Retinal pigment epithelial cell (primary cell): ENCODE measurements at places on chromosomes 6 and 20.

GRCh38 chr6:103798166-103798565 is 1061.6 kb downstream of the HACE1 start:
- DNase-seq: no peak

DNA sequence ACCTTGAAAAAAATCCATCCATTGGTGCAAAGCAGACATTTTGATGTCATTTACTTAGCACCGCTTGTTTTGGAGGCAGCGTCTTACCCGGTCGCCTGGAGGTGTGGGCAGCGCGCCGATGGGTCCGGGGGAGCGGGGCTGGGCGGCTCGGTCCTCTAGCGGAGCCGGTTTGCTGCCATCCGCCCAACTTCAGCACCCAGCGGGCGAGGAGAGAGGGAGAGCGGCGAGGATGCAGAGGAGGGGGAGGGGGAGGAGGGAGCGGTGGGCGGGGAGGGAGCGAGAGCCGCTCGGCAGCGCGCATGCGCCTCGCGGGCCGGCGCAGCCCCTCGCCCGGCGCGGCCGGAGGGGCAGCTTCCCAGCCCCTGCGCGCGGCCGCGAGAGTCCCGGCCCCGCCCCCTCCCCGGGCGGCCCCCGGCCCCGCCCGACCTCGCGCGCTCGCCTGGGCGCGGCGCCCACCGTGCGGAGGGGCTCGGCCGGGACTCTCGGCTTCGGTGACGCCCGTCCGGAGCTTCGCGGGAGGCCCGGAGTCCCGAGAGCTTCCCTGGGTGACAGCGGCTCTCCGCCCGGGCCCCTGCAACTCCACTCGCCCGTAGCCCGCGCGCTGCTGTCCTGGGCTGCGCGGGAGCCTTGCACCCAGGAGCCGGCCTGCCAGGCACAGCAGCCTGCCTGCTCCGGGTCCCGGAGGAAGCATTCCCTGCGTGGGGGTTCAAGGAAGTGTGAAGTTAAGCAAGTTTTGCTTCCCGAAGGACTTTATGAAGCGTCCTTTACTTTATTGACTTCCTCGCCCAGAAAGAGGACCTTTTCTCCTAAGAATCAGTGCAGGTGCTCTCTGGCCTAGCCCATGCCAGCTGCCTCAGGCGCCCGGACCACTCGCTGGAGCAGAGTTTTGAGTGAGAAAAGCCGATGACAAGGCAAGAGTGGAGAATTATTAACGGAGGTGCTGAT is at the start of gene RGS17:
Gene RGS17, minus strand, starts transcription at position 246 of the 945 bp plus-strand sequence. CDS start 87,264 bp downstream, outside the sequence.
- no peak for DNase-seq

GRCh38 chr6:109372130-109372529 is 10.1 kb downstream of the CD164 start:
- peak; percentile 75 for DNase-seq

DNA sequence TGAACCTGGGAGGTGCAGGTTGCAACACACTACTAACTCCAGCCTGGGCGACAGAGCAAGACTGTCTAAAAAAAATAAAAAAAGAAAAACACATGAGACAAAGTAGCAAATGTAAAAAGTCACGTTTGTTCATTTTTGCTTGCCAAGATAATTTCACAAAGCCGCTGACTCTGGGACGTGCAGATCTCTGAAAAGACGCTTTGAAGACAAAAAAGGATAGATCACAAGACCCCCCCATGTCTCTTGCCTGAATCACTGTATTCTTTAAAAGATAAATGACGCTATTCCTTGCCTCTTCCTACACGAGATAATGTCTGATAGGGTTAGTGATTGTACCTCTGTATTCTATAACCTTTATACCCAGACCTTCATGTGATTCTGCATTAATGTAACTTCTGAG is 23.3 kb upstream of the STXBP5 start:
- no peak for DNase-seq

DNA sequence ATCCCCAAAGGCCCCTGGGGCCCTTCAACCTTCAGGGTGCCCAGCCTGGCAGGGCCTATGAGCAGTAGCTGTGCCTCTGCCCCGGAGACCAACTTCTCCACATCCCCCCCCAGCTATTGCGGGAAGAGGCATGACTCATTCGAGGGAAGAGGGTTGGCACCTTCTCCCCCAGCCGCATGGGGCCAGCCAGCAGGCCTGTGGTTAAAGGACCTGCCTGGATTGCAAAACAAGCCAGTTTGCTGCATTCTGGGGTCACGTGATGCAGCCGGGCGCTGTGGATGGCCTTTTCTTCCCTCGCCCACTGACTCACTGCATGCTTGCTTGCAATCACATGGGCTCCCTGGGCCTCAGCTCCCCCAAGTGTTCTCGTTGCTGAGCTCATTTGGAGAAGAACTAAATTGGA is 182.5 kb downstream of the MAFB start:
- DNase-seq: peak; percentile 86

DNA sequence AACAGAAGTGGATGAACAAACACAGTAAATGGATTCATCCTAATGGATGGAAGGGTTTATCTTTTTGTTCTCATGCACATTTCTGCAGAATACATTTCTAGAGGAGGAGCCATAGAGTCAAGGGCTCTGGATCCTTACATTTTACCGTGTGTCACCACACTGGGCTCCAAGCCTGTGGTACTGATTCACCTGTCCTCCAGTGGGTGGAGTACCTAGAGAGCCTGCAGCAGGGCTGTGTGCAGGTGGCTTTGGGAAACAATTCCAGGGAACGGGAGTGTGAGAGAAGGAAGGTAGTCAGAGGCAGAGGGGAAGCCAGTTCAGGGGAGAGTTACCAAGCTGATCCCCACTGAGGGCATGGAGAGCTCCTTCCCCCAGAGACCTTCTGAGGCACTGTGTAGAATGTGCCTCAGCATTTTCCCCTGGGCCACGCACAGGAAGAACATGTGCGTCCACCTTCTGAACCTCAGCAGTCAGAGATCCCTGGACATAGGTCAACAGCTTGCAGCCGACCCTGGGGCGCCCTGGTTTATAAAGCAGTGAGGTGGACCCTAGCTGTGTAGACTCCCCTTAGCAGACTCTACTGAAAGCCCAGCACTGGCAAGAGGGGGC is 85.3 kb upstream of the SLC22A23 start:
- DNase-seq: no peak

GRCh38 chr6:134070271-134070670 is 17.8 kb upstream of the SLC2A12 start:
- no peak for DNase-seq

DNA sequence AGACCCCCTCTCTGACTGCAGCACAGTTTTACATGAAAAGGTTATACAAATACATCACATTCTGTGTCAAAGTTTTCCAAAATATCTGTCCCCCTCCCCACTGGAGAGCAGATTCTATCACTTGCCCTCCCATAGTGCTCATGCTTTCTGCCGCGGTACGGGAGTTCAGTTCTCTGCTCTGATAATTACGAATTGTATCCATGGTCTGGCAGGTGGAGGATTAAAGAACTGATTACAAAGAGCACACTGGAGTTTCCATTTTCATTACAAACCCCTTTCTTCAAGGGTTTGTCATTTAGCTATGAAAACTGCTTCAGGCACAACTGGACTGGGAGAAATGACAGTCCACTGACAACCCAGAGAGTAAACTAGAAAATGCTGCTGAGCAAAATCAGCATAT is 166.0 kb downstream of the PDSS2 start:
- DNase-seq: no peak

- DNase-seq: peak; percentile 23
Measured at GRCh38 chr6:140541288-140541687, 1166.8 kb upstream of the CITED2 start.

- DNase-seq: no peak
Measured at GRCh38 chr6:11318835-11319813, 86.7 kb upstream of the NEDD9 start.

DNA sequence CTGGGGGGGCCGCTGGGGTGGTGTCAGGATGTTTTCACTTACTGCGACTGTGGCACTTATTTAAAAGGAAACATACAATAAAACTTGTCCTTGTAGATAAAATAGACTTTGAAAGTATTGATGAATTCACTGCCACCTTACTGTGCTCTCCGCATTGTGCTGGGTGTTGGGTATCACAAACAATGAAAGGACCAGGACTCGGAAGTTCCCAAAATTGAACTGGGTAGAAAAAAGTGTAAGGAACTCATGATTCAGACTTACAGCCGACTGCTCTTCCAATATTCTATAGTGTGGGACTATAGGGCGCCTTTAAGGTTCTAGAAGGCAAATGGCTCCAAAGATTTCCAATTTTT is 32.1 kb upstream of the ID4 start:
- DNase-seq: no peak

GRCh38 chr20:4190792-4191519 is 175.6 kb upstream of the RNF24 start:
- no peak for DNase-seq

DNA sequence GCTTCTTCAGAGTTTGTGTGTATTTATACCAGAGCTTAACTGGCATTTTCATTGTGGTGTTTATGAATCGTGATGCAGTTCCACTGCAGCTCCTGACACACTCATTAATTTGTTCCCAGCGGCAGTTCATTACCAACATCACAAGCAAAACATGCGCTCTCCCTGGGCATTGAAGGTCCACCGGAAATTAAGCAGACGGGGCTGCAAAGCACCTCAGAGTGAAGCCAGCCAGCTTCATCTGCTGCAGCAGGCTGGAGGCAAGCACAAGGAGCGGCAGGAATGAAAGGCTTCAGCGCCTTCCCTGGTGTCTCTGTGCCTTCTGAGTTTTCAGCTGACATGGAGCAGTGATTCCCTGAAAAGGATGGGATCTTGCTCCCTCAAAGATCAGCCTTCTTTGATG is 246.0 kb upstream of the SPTLC3 start:
- DNase-seq: no peak

DNA sequence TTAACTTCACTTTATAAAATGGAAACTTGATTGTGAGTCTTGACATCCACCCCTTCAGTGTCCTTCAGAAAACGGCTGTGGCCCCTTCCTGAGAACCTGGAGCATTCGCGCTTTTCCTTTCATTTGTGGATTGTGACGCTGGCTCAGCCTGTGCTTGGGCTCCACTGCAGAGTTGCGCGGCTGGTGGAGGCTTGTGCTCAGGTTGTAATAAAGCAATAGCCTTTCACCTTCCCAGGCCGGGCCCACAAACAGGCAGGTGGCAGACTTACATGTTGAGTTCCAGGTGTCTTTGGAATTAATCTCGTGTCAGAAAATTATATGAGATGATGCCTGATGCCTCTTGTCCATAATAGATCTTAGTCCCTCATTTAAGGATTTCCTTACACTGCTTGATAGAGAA is 199.9 kb downstream of the CDH4 start:
- DNase-seq: no peak

GRCh38 chr6:34909320-34909883 is 20.3 kb downstream of the ANKS1A start:
- DNase-seq: no peak

DNA sequence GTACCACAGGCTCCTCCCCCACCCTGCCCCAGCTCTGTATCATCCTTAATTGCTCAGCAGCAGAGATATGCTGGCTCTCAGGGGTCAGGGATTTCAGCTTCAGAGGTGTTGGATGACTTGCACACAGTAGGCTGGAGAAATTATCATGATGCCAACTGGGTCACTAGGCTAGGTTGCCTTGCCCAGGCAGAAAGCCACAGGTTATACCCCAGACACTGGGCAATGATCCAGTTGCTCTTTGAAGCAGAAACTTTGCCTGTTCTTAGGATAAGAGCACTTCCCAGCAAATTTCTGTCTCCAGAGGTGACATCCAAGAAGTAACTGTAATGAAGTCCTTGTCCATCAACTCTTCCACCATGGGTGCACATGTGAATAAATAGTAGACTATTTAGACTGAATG is 38.3 kb upstream of the SCML4 start:
- peak; percentile 19 for DNase-seq

GRCh38 chr6:27584326-27584725 is 111.4 kb upstream of the ZNF184 start:
- no peak for DNase-seq

- DNase-seq: peak; percentile 13
Measured at GRCh38 chr6:147222160-147222838, 18.1 kb downstream of the STXBP5 start.

GRCh38 chr20:584161-584970 is 25.7 kb downstream of the TCF15 start:
- DNase-seq: no peak

DNA sequence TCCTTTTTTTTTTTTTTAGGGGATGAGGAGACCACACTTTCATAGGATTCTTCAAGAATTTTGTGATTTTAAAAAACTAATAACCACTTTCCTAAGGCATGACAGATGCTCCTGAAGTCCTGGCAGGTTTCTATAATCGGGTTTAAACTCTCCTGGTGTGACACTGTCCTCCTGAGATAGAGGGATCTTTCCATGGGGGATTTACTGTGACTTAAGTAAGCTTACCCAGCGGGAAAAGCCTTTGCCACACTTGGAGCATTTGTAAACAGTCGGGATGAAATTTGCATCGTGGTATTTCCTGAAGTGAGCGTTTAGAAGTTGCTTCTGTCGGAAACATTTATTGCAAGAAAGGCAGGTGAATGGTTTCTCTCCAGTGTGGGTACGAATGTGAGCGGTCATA is 16.6 kb downstream of the CTCFL start:
- no peak for DNase-seq

DNA sequence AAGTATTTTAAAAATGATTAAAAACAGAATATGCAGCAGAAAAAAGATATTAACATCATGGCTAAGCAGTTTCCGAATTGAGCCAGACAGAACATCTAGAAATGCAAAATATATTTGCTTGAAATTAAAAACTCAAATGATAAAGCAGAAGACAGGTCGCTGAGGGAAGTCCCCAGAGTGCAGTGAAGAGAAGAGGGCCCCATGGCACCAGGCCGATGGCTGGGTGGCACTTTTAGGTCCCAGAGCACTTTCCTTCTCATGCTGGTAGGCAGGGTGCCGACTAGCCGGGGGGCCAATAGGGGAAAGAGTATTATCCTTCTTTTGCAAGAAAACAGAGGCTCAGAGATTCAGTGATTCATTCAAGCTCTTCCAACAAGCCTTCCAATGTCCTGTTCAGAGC is 58.9 kb downstream of the MYH7B start:
- DNase-seq: no peak

GRCh38 chr6:131920656-131921055 is 30.5 kb downstream of the CCN2 start:
- no peak for DNase-seq

- DNase-seq: no peak
Measured at GRCh38 chr6:157604816-157605215, 218.2 kb upstream of the SNX9 start.
